ENCODE measurements at places on chromosomes 16 and 17. TPM values are rescaled to one million over a fixed set of nuclear protein-coding genes. Genes with fewer than 3 reads are reported as not detected.

C16orf86 gene
- total RNA-seq: not detected

ZFPM1 gene
- total RNA-seq: 6.6 TPM

PTGES3L gene
- total RNA-seq: 1.0 TPM

ARHGAP44 gene
- total RNA-seq: 2.4 TPM

ADGRG1 gene
- total RNA-seq: 198 TPM

NPIPB6 gene
- total RNA-seq: 2.3 TPM

SLC12A3 gene
- not detected for total RNA-seq

ACAP1 gene
- 3.7 TPM for total RNA-seq

CKLF gene
- 64.0 TPM for total RNA-seq

KATNB1 gene
- 17.3 TPM for total RNA-seq

ACADVL gene
- 384 TPM for total RNA-seq

TPSG1 gene
- not detected for total RNA-seq

FOXC2 gene
- 5.1 TPM for total RNA-seq

TCAP gene
- total RNA-seq: 0.93 TPM

SERPINF2 gene
- total RNA-seq: 3.1 TPM

CMIP gene
- 126 TPM for total RNA-seq

ARL5C gene
- total RNA-seq: not detected
